ENCODE measurements at places on chromosomes 6 and 20.

GRCh38 chr6:13763740-13764381 is 50.5 kb downstream of the MCUR1 start:
- no peak for DNase-seq

DNA sequence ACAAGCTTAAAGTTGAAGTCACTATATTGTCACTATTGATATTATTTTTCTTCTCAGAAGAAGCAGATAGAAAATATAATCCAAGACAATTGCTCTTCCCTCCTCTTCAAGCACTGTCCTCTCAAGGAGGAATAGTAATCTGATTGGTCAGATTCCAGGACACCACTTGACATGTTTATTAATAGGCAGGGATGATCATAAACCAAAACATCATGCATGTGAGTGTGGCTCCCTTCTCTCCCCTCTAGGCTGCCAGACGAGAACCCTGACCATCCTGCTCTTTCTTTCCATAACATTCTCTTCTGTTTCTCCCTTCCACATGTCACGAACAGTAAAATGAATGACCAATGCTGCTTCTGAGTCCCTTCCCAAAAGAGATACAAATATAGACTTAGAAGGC is 7.5 kb downstream of the ATG5 start:
- DNase-seq = no peak

- no peak for DNase-seq
These were observed 20.8 kb downstream of the ZC2HC1B start for GRCh38 chr6:143885116-143885515.

GRCh38 chr20:17884307-17885003 is 84.1 kb downstream of the SNX5 start:
- no peak for DNase-seq

GRCh38 chr6:41283600-41283999 is 2.9 kb downstream of the TREM1 start:
- no peak for DNase-seq

DNA sequence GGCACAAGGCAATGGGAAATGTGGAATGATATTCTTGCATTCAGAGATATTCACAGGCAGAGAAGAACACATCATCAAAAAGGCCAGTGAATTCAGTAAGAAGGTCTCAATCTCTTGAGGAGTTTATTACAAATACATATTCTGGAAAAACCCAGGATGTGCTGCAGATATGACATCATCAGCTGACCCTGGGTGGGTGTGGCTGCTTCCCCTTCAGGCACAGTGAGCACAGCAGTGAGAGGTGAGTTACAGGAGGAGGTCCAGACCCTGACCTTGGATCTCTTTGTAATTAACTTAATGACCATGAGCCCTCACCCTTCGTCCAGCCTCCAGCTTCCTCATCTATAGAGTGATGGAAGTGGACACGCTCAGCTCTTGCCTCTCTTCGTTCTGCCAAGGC is 147.5 kb upstream of the SYNDIG1 start:
- DNase-seq = no peak

- DNase-seq = no peak
These were observed 40.0 kb upstream of the PTPRT start for GRCh38 chr20:43229696-43230095.

- DNase-seq = no peak
These were observed 25.0 kb downstream of the ARMC2 start for GRCh38 chr6:108873251-108873650.

DNA sequence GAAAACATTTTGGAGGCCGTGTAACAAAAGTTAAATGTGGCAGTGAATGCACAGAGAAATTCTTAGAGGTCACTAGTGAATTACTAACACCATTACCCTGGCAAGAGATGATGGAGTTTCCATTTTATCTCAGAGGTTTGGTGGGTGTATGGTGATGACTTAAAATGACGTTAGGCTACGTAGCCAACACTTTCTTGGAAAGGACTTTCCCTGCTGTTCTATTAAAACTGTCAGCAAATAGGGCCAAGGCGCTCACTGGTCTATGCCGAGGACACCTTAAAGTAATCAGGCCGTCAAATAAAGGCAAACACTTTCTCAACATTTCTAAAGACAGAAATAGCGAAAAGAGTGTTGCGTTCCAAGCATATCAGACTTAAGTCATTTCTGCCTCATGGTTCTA is 160.8 kb downstream of the GMPR start:
- no peak for DNase-seq

DNA sequence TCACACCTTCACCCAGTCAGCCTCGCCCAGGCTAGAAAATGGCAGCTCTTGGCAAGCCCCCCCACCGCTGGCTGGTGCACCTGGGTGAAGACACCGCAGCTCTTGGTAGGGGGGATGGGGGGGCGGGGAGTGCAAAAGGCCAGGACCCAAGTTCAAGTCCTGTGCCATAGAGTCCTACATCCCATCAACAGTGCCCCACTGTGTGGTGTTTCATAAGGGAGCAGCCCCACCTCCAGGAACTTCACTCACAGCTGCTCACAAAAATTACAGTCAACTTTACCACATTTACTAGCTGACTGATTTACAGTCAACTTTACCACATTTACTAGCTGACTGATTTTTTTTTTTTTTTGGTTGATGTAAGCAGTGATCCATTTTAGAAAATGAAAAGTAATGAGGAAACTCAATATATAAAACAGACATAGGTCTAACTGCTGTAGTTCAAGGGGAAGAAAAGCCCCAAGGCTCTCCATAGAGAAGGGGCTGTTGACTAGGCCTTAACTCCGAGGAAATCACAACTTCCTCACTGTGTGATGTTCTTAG is 208.9 kb upstream of the SNX9 start:
- DNase-seq = no peak

DNA sequence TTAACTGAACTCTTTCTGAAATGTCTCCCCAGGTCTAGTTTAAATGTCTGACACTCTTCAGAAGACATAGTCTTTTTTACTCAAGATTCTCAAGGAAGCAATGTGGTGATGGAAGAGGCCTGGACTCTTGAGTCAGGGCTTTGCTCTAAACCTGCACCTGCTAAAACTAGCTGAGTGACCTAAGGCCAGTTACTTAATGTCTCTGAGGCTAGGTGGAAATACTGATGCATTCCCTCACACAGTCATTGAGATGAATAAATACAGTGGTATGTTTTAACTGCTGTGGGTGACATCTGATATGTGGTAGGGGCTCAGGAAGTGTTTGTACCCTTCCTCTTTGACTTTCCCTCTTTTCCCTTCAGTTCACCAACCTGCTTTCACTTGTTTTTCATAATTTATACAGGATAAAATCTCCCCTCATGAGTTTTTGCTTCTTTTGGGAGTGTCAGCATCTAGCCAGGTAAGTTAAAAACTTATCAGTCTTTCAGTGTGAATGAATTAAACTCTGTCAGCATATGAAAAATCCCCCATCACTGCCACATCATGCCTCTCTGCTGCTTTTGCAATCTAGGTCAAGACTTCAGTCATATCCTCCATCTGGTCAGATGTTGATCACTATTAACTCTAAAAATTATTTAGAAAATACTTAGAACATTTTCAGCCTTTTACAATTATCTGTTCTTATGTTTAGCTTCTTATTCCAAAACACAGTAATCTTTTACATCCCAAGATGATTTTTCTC is 178.7 kb upstream of the TNFAIP3 start:
- DNase-seq = no peak

GRCh38 chr6:136464148-136464547 is 86.1 kb downstream of the MAP7 start:
- DNase-seq = no peak

DNA sequence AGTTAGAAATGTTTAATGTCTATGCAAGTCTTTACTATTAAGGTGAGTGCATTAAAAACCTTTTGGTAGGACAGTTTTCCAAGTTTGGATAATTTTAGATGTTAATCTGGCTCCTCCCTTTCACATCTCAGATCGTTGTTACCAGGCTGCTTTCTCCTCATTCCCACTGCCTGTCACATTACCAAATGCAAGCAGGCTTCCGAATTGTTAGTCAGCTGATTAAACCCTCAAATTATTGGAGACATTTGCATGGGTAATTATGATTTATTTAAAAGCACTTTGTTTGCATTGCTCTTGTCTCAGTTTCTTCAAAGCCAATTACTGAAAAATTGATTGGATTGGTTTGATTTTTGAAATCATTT is 816.5 kb downstream of the KIF16B start:
- DNase-seq = no peak

DNA sequence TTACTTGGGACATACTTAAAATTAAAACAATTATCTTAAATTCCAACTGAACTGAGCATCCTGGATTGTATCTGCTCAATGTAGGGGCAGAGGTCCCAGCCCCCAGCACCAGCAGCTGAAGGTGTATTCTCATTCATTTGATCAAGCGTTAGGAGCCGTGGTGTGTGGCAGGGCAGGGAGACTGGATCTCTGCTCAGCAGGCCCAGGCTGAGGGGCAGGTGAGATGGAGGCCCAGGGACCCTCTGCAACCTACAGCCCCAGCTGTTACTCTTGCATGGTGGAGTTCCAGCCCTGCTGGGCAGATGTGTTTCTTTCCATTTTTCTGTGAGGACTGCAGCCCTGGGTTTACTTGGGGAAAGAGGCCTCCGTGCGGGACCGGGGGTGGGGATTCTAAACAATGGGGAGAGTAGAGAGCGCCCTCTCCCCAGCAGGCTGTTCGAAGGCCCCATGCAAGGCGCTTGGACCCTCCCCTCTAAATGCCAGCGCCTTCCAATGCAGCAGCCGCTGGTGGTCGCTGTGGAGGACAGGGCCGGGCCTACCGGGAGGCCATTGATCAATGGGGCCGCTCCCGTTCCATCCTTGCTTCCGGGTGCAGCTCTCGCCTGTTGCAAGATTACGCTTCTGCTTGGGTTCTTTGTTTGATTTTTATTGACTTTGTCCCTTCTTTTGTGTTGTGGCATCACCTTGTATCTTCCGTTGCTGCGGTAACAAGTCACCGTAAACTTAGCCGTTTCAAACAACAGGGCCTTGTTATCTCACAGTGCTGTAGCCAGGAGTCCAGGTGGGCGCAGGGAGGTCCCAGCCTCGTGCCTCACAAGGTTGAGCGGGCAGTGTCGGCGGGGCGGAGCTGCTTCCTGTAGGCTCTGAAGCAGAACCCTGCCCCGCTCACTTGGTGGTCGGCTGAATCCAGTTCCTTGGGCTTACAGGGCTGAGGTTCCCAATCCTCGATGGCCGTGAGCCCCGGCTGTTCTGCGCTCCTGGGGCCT is 134.8 kb upstream of the PHACTR3 start:
- no peak for DNase-seq

DNA sequence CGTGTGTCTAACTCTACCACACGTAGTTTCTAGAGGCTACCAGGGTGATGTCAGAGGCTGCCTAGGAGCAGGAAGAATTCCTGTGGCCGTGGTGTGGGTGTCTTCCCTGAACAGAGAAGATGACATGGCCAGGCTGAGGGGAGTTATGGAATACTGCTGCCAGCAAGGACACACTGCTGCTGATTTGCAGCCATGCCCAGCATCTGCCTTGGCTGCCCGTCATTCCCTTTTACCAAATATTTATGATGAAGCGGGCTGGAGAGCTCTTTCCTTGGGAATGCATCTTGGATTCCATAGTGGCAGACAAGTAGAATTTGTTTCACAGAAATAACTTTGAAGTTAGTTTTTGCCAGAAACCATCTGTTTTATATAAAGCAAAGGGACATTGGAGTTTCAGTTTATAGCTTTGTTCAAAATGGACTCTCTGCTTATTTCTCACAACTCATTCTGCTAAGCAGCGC is 80.8 kb upstream of the VSTM2L start:
- DNase-seq = no peak

DNA sequence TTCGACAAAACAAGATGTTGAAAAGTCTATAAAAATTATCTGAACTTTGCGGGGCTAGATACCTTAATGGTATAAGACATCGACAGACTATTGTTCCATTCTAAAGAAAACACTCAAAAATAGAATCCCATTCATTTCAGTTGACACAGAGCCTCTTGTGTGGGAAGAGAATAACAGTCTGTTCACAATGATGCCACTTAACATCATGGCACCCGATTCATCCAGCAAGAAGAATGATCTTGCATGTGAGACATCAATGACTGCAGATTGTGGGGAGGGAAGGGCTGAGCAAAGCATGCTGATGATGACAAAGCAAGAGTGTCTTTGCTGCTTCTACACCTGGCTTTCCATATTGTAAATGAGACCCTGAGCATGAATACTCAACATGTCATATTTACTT is 49.7 kb upstream of the ARMH2 start:
- DNase-seq = no peak

- DNase-seq = no peak
These were observed 126.5 kb downstream of the SLC24A3 start for GRCh38 chr20:19338960-19339359.

DNA sequence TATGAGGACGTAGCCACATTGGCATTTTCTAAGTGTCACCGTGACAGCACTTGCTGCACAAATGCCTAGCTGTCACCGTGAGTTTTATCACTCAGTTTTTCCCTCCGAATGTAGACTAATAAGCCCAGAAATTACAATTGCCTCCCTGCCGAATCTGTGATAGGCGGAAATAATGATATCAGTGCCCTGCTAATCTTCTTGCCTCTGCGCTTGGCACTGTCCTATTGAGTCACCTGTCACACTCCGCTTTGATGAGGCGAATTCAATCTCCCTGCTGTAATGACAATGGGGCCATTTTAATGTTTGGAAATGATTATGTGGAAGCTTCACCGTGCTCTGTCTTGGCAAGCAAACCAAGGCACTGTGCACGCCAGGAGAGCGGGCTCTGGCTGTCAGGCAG is 112.8 kb downstream of the LINC00237 start:
- no peak for DNase-seq

- DNase-seq = no peak
These were observed 512.7 kb upstream of the JAG1 start for GRCh38 chr20:11186301-11187008.

GRCh38 chr20:34211591-34211990 is 29.6 kb upstream of the ASIP start:
- no peak for DNase-seq

- no peak for DNase-seq
These were observed 23.2 kb downstream of the RBCK1 start for GRCh38 chr20:431012-431904.

- no peak for DNase-seq
These were observed 151.9 kb downstream of the CD83 start for GRCh38 chr6:14269436-14269835.

- DNase-seq = no peak
These were observed 75.0 kb downstream of the ISM1 start for GRCh38 chr20:13296070-13296469.

DNA sequence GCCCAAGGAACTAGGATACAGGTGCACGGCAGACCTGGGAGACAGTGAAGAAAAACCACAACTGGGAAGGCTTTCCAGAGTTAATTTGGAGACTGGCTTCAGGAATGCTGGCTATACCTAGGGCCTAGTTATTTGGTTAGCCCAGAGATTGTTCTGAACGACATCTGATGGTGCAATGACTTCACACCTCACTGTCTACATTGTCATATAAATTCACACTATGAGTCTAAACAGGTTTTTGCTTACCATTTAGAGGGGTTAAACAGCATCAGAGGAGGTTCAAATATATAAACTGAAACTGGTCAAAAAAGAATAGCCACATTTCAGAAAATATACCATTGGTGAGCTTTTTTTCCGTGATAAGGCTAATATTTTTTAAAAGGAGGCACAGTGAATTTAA is 16.7 kb downstream of the UBE2V1 start:
- DNase-seq = no peak

- no peak for DNase-seq
These were observed 41.3 kb upstream of the NAA20 start for GRCh38 chr20:19975901-19976300.
